ENCODE measurements at places on chromosomes 6 and 20. TPM values are rescaled to one million over a fixed set of nuclear protein-coding genes. Genes with fewer than 3 reads are reported as not detected.

DNA sequence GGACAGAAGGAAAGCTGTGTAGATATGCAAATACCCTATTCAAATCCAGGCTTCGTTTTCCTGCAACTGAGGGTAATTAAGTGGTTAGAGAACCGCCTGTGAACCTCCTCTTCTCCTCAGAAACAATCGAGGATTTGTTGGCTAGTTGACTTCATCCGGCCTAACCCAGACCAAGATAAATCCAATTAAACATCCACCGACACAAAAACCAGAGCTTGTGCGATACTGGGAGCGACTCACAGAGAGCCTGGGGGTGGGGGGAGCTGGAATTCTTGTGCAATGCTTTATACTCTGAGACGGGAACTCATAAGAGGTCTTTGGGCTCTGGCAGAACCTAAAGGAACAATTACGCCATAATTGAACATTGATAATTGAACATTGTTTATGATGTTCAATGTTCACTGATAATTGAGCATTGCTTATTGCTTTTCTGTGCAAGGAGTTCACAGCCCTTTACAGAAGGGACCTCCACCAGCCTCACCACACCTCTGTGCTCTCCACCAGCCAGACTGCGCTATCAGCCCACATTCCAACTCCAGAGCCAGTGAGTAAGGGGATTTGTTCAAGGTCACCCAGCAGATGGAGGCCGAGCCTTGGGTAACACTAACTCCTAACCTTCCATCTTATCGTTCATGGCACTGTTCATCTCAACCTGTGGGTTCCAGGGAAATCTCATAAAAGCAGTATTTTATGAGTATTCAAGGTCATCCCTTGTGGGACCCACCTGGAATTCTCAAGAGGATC lies 429.6 kb upstream of the JARID2 start:
- DNase-seq = no peak
- peaks cover 2% of the 10 kb centered on the region for H3K4me1 ChIP-seq
- no peaks in the 10 kb centered on the region for H3K36me3 ChIP-seq
- no peak overlapping the region for H3K27ac ChIP-seq
- H3K27me3 ChIP-seq = no peaks in the 10 kb centered on the region
- H3K4me3 ChIP-seq = no peak overlapping the region

DNA sequence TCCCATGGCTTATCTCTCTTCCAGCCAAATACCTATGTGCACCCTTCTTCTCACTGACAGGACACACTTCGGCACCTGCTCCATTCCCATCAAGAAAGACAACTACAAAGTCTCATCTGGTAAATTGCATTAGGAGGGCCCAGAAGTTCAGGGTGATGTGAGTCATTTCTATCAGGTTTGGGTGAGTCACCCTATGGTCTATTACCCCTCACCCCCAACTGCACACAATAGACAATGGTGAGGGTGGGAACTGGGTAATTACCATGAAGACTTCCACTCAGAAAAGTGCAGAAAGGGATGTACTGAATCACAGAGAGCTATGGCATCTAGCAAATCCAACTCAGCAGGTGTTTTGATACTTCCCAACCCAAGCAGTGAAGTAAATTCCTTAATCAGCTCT lies 54.8 kb downstream of the OPN5 start:
- H3K4me1 ChIP-seq = no peaks in the 10 kb centered on the region
- peaks cover 12% of the 10 kb centered on the region for H3K27me3 ChIP-seq
- H3K36me3 ChIP-seq = no peaks in the 10 kb centered on the region

DNA sequence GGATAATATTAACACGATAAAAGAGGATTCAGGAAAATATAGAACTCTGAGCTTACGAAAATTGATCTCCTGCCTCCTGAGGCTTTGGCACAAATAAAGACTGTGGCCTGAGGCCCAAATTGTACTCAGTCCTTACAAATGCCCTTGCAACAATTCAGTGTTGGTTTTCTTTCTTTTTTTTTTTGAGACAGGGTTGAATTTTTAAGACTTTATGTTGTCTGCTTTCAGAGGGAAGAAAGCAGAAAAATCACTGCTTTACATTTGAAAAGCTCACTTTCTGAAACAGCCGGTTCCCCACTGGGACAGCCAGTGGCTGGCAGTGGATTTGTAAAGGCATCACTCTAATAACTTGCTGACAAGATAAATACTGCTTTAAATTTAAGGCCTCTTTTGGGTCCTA lies 290.5 kb downstream of the SLC35F1 start:
- no peak overlapping the region for H3K4me3 ChIP-seq
- H3K4me1 ChIP-seq = no peaks in the 10 kb centered on the region
- no peak overlapping the region for H3K27ac ChIP-seq
- no peak for DNase-seq
- no peaks in the 10 kb centered on the region for H3K27me3 ChIP-seq

GRCh38 chr6:132412656-132413498 lies 11.6 kb upstream of the MOXD1 start:
- H3K36me3 ChIP-seq = no peaks in the 10 kb centered on the region
- H3K27me3 ChIP-seq = peaks cover 19% of the 10 kb centered on the region
- H3K4me3 ChIP-seq = no peak overlapping the region
- H3K27ac ChIP-seq = no peak overlapping the region
- no peaks in the 10 kb centered on the region for H3K4me1 ChIP-seq
- no peak for DNase-seq

GRCh38 chr6:159844737-159845645 lies 44.9 kb downstream of the PNLDC1 start:
- H3K4me3 ChIP-seq = no peak overlapping the region
- H3K4me1 ChIP-seq = peaks cover 23% of the 10 kb centered on the region
- no peaks in the 10 kb centered on the region for H3K27me3 ChIP-seq
- no peak overlapping the region for H3K27ac ChIP-seq

DNA sequence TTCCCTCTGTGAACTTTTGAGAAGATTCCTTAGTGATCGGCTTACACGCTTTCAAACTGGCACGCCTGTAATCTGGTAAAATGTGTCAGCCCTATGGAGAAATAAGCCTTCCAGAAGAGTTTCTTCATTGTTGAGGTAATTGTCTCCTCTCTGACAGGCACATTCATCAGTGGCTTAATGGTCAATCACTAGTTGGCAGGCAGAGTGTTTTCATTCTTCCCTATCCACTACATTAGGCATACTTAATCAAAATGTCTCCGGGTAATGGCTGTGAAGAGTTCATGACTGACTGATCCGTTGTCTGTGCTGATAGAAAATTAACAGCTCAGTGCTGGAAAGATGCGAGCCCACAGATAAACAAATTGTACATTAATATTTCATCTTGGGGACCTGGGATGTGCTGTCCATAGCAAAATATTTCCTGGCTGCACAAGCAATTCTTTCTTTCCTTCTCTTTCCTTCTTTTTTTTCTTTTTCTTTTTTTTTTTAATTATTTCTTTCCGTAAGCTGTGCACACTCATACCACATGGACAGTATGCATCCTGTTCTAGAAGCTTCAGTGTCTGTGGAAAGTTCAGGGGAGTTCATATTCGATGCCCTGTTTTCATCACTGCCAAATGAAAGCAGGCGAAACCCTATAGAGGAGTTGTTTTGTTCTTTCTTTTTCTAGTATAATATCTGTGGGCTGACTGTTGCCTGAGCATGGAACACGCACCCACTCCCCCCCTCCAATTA lies 31.4 kb downstream of the TSHZ2 start:
- peaks cover 4% of the 10 kb centered on the region for H3K27me3 ChIP-seq
- peaks cover 37% of the 10 kb centered on the region for H3K4me1 ChIP-seq
- H3K27ac ChIP-seq = peak overlapping the region; percentile 22
- peaks cover 5% of the 10 kb centered on the region for H3K36me3 ChIP-seq

GRCh38 chr6:5115168-5115567 lies 30.0 kb downstream of the PPP1R3G start:
- H3K4me1 ChIP-seq = no peaks in the 10 kb centered on the region
- no peak overlapping the region for H3K27ac ChIP-seq
- H3K36me3 ChIP-seq = no peaks in the 10 kb centered on the region

DNA sequence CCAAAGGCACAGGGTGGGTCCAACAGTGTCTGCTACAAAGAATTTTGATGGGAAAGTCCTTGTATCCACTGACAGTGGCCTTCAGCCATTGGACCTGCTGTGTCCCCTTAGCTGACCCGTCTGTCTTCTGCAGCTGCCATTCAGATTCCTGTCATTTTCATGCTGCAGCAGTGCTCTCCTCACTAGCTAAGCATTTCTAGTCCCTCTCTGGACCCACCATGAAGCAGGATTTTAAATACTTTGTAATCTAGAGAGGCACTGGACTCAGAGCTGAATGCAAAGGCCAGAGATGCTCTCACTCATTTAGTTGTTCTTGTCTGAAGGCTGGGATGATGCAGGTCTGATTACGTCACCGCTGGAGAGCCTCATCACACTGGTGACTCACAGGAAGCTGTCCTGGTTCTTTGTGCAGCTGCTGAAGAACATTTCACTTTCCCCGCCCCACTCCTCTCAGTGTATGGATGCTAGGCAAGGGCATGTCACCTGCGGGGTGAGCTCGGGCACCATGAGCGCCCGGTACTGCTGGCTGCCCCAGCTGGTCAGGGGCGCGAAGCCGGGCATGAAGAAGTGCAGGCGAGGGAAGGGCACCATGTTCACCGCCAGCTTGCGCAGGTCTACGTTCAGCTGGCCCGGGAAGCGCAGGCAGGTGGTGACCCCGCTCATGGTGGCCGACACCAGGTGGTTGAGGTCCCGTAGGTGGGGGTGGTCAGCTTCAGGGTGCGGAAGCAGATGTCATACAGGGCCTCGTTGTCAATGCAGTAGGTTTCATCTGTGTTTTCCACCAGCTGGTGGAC lies 19.4 kb upstream of the TUBB2A start:
- no peak overlapping the region for H3K4me3 ChIP-seq
- no peaks in the 10 kb centered on the region for H3K36me3 ChIP-seq
- H3K27ac ChIP-seq = no peak overlapping the region
- peaks cover 2% of the 10 kb centered on the region for H3K4me1 ChIP-seq
- DNase-seq = no peak

- DNase-seq = no peak
- no peaks in the 10 kb centered on the region for H3K4me1 ChIP-seq
These were observed 28.2 kb downstream of the MRAP2 start for GRCh38 chr6:84061613-84062398.

DNA sequence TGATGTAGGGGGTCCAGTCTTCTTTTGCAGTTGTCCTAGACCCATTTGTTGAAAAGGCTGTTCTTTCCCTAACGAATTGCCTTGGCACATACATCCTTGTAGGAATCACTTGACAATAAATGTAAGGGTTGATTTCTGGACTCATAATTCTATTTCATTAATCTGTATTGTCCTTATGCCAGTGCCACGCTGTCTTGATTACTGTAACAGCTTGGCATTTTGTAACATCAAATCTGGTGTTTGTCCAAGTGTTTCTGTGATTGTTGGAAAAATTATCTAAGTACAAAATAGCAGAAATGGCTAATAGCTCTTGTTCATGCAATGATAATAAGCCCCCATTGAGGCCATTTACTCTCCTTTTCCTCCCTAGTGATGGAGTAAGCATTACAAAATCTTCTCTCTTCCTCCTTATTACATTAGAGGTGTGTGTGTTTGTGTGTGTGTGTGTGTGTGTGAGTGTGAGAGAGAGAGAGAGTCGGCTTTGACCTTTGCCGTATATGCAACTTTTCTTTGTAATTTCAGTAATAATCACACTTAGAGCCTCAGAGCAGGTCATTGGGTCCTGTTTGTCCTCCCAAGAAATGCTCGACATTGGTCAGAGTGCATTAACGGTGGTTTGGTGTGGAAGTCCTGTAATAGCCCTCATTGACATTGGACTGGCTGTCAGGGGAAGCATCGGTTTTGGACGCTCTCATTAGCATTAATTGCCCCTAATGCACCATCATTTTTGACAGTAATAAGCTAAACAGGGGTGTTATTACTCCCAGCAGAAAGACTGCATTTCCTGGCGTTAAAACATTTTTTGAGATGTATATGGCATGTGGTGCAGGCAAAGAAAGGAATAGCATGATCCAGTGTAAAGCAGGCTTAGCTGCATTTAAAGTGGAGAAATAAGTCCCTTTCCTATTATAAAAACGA lies 40.7 kb upstream of the MROH8 start:
- no peak overlapping the region for H3K27ac ChIP-seq
- no peak for DNase-seq
- H3K4me3 ChIP-seq = no peak overlapping the region

DNA sequence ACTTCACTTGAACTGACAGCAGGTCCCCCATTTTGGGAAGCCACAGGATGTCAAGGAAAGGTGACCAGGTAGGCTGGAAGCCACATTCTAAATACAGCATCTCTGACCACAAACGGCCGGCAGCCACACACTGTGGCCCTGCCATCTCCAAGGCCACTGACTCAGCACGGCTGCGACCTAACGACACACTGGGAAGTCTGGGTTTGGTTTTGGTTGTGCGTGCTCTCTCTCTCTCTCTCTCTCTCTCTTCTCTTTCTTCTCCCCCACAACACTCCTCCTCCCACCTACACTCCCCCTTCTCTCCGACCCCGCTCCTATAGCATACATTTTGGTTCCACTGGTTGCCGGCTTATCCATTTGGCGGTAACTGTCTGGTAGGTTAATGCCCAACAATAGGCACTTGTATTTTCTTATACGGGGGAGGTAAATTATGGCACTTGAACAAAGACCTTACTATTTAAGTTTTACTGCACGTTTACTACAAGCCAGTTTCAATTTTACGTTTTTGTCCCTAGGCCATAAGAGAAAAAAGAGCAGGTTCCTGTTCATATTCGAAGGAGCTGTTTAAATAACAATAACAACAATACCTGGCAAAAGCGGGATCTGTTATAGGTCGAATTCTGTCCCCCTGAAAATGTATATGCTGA lies 103.6 kb downstream of the GMDS start:
- no peaks in the 10 kb centered on the region for H3K27me3 ChIP-seq
- peaks cover 38% of the 10 kb centered on the region for H3K4me1 ChIP-seq
- H3K36me3 ChIP-seq = peaks cover 8% of the 10 kb centered on the region
- no peak overlapping the region for H3K4me3 ChIP-seq

Gene SEMG1
- total RNA-seq = not detected

Gene SMAP1
- 23.6 TPM for total RNA-seq

Gene PHACTR3
- total RNA-seq = not detected

Gene FAXC
- total RNA-seq = not detected

Gene HDGFL1
- total RNA-seq = not detected

Gene PAK5
- not detected for total RNA-seq

Gene AVP
- not detected for total RNA-seq

Gene GABRR1
- total RNA-seq = not detected

Gene SAPCD1
- 1.6 TPM for total RNA-seq
